ENCODE measurements at places on chromosomes 12 and 14. TPM values are rescaled to one million over a fixed set of nuclear protein-coding genes. Genes with fewer than 3 reads are reported as not detected.

Gene AKAP6
- total RNA-seq: 6.3 TPM

Gene RDH12
- not detected for total RNA-seq

Gene C12orf60
- 0.95 TPM for total RNA-seq

Gene CD4
- 1.5 TPM for total RNA-seq

Gene BEST3
- not detected for total RNA-seq

Gene RASSF8
- total RNA-seq: 13.1 TPM

Gene PAPLN
- total RNA-seq: 3.0 TPM

Gene DLK1
- not detected for total RNA-seq

Gene ESR2
- total RNA-seq: 0.14 TPM

Gene COL2A1
- total RNA-seq: 0.75 TPM

Gene SMCO2
- total RNA-seq: not detected

DNA sequence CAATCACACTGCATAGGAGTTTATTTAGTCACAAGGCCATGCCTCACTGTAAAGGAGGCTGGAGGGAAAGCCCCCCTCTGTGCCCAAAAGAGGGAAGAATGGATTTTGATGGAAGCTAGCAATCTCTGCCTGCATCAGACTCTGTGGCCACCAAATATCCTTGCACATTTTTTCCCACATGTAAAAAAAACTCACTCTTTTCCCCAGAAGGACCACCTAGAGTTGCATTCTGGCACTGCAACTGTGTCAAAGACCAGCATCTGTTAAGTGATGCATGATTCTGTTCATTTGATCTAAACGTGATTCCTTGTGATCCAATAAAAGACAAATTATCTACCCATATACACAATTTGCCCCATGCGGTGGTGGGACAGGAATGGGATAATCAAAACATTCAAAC, 8.0 kb downstream of the RHOJ start:
- DNase-seq: no peak

DNA sequence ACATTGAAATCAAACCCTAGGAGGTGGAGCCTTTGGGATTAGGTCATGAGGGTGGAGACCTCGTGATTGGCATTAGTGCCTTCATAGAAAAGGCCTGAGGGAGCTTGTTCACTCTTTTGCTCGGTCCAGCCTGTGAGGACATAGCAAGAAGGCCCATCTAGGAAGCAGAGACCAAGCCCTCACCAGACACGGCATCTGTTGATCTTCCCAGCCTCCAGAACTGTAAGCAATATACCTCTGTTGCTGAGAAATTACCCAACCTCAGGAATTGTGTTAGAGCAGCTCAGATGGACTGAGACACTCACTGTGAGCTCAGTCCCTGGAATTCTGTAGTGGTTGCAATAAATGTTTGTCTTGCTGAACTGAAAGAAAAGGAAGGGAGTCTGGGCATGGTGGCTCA, 116.2 kb upstream of the MAP1LC3B2 start:
- no peak for DNase-seq

- DNase-seq: no peak
Measured at GRCh38 chr12:71431991-71432390, 7.6 kb upstream of the LGR5 start.

DNA sequence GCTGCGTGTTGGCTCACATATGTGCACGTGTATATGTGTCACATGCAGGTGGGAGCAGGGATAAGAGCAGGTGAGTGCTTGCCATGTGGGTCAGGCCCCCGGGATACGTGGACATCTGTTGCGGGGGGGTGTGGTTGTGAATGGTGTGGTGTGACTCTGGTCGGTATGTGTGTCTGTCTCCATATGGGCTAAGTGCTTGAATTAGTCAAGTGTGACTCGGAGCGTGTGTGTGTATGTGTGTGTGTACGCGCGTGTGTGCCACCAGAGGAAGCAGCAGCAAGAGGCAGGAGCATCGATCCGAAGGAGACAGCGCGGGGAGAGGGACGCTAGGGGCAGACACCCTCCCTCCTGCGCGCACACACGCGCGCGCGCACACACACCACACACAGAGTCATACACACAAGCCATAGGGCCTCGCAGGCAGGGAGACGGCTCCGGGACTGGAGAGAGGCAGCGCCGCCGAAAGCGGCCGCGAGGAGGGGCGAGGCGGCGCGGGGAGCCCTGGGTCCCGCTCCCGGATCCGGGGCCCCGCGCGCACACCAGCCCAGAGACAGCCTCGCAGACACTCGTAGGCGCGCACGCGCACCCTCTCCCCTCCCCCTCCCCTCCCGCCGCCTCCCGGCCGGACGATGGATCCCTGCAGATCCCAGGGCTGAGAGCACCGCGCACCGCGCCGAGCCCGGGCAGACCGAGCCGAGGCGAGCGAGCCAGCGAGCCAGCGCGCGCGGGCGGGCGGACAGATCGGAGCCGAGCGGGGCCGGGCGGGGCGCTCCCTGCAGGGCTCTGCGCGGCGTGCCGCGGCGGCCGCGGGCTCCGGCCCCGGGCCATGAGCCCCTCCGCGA, at the start of gene ASIC1:
ASIC1 (plus strand) TSS at position 597 of the 842 bp plus-strand sequence. CDS start 1,171 bp downstream, outside the sequence.
- DNase-seq: peak; percentile 60

- DNase-seq: no peak
Measured at GRCh38 chr14:30223966-30224365, 296.3 kb upstream of the PRKD1 start.

DNA sequence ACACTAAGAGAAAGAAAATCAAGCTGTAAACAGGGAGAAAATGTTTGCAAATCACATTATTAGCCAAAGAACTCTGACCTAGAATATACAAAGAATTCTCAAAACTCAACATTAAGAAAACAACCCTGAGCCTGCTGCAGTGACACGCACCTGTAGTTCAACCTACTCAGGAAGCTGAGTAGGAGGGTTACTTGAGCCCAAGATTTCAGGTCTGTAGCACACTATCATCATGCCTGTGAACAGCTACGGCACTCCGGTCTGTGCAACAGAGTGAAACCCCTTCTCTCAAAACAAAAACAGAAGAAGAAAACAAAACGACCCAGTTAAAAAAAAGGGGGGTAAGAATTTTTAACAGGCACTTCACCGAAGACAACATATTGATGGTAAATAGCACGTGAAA, 20.8 kb downstream of the SAV1 start:
- no peak for DNase-seq

DNA sequence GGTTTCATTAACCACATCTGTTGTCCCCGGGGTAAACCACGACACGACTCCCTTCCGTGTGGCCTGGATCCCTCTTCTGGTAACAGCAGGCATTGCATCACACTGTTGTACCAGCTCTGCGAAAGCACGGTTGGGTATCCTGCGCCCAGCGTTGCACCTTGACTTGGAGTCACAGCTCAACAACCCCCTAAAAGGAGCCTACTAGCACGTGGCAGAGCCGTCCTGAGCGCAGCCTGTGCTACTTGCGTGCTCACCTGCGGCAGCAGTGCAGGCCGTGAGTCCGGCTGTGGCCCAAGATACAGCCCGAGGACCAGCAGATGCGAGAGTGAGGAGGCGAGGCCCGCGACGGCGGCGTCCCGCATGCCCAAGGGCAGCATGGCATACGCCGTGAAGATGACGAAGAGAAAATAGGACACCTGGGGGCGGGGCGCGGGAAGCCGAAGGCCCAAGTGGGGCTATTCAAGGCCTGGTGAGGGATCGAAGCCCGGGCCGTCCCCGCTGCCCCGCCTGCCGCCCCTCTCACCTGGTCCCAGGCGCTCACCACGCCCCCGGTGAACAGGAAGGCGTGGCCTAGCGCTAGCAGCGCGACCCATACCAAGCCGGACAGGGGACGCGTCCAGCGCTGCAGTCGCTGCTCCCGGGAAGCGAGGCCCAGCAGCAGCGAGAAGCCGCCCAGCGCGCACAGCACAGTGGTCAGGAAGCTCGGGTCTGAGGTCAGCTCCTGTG, 2.4 kb downstream of the ADCY4 start:
- DNase-seq: peak; percentile 87

GRCh38 chr12:107184359-107184930, 91.1 kb upstream of the CRY1 start:
- no peak for DNase-seq

- no peak for DNase-seq
Measured at GRCh38 chr12:48199774-48200221, 3.3 kb downstream of the OR10AD1 start.

- peak; percentile 92 for DNase-seq
Measured at GRCh38 chr12:124422570-124423523, 128.0 kb downstream of the RFLNA start.

DNA sequence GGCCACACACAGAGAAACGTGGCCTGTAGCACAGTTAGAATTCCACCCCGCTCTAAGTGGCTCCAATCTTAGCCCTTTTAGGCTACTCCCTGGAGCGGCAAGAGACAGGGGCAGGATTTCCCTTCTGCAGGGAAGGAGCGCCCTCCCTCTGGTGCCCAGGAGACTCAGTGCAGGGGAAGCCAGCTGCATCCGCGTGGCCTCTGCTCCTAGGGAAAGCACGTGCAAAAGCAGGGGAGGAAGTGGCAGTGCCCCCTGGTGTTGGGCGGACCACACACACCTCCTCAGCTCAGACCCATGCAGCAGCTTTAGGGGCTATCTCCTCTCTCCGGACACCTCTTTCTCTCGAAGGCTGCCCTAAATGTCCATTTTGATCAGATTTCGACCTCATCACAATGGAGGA, 50.0 kb downstream of the SPRING1 start:
- peak; percentile 22 for DNase-seq

GRCh38 chr12:4444031-4444430, 1.6 kb downstream of the FGF6 start:
- DNase-seq: no peak

GRCh38 chr12:110739488-110739887, 3.2 kb downstream of the PPP1CC start:
- no peak for DNase-seq

DNA sequence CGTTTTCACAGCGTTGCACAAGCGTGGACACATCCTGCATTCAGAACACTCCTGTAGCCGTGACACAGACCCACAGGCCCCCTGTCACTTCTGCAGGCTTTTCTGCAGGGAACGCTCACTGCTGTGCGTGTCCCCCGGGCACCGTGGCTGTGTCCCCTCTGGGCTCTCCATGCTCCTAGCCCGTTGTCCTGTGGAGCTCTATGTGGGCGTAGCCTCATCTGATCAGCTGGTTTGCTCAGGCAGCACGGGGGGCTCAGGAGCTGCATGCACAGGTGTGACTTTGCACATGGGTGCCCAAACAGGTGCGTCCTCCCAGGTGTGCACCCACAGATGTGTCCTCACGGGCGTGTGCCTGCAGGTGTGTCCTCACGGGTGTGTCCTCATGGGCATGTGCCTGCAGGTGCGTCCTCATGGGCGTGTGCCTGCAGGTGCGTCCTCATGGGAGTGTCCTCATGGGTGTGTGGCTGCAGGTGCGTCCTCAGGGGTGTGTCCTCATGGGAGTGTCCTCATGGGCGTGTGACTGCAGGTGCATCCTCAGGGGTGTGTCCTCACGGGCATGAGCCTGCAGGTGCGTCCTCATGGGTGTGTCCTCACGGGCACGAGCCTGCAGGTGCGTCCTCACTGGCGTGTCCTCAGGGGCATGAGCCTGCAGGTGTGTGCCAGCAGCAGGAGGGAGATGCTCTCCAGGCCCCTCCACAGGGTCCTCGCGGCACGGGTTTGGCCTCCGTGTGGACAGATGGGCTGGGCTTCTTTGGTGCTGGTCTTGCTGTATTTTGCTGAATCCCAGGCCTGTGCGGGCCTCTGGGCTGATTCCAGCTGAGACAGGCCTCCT, 17.5 kb downstream of the MTA1 start:
- peak; percentile 26 for DNase-seq

- DNase-seq: peak; percentile 60
Measured at GRCh38 chr14:105019861-105020814, 745 bp downstream of the CDCA4 start.

GRCh38 chr12:101941306-101942249, 64.2 kb downstream of the DRAM1 start:
- no peak for DNase-seq

- DNase-seq: peak; percentile 49
Measured at GRCh38 chr12:2138871-2139308, 86.1 kb downstream of the CACNA1C start.
